Occipital lobe (tissue), 3 donors: ENCODE measurements at places on chromosomes 7 and 10.
A peak's percentile ranks its signal among the peaks of the same experiment; 100 is the strongest.

DNA sequence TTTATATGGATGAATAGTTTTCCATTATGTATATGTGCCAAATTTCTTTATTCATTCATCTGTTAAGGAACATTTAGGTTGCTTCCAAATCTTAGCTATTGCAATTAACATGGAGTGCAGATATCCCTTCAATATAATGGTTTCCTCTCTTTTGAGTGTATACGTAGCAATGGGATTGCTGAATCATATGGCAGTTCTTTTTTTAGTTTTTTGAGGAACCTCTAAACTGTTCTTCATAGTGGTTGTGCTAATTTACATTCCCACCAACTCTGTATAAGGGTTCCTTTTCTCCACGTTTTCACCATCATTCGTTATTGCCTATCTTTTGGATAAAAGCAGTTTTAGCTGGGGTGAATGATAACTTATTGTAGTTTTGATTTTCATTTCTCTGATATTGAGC is 46.5 kb downstream of the FAS start:
- DNase-seq: no peak

DNA sequence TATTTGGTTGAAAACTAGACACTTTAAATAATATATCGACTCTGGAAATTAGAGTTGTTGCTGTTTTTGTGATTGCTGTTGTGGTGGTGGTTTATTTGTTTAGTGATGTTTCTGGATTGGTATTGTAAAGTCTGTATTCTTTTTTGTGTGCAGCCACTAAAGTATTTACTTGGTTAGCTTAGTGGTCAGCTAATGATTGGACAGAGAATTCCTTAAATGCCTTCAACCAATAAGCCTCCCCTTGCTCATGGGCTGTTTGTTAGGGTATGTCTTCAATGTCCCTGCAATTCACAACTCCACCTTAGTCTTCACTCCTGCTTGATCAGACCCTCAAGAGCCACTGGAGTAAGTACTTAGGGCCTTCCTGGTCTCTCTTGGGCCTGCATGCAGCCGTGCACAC is 71.0 kb downstream of the PAXIP1 start:
- no peak for DNase-seq

DNA sequence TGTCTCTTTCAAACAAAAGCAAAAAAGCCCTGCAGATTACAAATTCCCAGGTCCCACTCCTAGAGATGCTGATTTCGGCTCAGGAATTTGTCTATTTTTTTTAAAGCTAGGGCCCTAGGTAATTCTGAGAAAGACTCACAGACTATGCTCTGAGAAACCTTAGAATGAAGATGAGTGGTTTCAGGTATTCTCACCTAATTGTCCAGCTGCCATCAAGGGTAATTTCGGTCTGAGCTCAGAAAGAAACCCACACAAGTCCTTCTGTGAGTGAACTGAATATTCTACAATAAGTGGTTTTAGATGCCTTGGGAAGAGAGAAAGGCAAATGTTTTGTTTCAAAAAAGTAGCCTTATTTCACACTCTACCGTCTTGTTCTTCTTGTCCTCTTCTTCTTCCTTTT is 45.7 kb downstream of the DCLRE1A start:
- DNase-seq: no peak

- DNase-seq: no peak
These were observed 333.8 kb downstream of the LRMDA start for GRCh38 chr10:75764974-75765788.

- DNase-seq: no peak
These were observed 288.2 kb downstream of the ADK start for GRCh38 chr10:74439213-74439612.

- peak; percentile 18 for DNase-seq
These were observed 326.4 kb downstream of the KCNMA1 start for GRCh38 chr10:77311186-77311585.

DNA sequence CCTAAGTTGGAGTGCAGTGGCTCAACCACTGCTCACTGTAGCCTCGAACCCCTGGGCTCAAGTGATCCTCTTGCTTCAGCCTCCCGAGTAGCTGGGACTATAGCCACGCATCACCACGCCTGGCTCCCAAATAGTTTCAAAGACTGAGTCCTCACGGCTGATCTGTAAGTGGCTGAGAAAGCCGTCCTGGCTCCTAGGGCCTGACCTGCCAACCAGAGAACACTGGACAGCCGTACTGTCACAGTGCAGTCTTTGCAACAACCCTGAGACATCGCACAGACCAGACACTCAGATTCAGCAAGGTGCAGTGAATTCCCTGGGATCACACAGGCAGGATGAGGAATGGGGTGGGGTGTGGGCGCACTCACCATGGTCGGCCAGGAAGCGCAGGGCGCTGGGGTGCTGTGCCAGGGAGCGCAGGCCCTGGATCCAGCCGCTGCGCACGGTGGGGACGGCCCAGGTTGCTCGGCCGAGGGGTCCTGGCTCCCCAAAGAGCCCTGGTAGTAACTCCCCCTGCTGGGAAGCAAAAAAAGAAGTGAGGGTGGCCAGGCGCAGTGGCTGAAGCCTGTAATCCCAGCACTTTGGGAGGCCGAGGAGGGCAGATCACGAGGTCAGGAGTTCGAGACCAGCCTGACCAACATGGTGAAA is 10.7 kb downstream of the BRAT1 start:
- no peak for DNase-seq

GRCh38 chr10:88077977-88078376 is 214.6 kb downstream of the PTEN start:
- DNase-seq: no peak

DNA sequence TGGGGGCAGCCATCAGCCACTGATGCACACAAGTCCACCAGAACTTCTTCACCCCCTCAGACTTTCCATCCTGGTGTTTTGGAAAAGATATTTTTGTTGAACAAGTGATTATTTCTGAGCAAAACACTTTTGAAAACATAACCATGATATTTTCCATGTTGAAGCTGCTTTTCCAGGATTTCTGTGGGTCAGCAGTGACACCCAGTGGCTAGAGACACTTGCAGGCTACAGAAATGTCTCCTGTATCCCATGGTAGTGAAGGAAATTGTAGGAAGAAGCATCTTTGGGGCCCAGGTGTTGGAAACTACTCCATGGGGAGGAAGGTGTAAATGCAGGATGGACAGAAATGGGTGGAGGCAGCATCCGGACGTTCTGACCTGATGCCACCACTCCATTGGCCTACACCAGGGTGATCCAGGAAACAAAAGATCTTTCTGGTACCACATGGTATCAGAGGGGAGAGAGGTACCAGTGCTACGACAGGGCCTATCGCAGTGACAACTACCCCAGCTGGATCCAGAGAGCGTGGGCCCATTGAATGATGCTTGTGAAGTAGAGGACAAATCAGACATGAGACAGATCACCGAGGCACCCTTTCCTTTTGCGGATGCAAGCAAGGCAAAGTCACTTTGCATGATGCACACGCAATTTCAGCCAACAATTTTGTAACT is 111.7 kb upstream of the COBL start:
- DNase-seq: no peak

- DNase-seq: no peak
These were observed 11.3 kb downstream of the GNAI1 start for GRCh38 chr7:80145780-80146422.

- no peak for DNase-seq
These were observed 19.7 kb downstream of the NUDCD3 start for GRCh38 chr7:44470628-44471245.

GRCh38 chr10:48287417-48288391 is 13.2 kb upstream of the FRMPD2 start:
- DNase-seq: no peak

GRCh38 chr7:23486002-23486773 is 15.9 kb upstream of the IGF2BP3 start:
- DNase-seq: no peak

DNA sequence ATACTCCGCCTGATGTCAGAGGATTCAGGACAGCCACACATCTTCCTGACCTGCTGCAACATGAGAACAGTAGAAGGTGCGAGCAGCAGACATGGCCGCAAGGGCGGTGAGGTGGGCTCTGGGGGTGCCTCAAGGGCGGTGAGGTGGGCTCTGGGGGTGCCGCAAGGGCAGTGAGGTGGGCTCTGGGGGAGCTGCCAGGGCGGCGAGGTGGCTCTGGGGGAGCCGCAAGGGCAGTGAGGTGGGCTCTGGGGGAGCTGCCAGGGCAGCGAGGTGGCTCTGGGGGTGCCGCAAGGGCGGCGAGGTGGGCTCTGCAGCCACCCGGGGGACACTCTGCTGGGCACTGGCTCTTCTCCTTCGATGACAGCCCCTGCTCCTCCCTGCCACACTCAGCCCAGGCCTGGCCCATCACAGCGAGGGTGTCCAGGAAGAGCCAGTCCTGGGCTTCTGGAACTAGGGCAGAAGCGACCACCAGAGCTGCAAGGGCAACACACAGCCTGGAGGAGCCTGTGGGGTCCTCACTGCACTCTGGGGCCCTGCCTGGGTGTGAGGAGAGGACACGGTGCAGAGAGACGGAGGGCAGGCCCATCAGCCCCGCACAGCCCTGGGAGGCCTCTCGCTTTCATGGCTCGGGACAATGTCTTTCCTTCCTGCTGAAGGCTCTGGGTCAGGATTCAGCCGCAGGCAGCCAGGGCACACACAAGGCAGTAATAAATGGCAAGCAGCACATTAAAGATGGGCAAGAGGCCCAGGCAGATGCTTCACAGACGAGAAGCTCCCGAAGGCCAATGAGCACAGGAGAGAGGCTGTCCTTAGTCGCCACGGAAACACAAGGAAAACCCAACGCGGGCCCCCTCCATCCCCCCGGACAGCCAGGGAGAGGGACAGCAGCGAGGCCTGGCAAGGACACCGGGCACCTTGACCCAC is 42.5 kb downstream of the STK32C start:
- no peak for DNase-seq

DNA sequence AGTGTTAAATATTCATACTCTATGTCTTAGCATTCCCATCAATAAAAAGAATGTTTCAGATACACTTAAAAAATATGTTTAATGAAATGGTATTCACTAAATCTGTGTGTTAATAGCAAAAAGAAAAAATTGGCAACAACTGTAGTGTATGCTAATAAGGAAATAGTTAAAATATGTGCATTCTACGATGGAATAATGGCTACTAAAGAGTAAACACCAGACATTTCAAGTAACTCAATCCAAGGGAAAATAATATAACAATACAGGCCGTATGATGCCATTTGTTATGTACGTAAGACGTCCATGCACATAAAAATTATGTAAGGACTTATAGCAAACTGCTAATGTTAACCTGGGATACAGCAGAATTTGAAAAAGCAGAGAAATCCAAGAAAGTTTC is 46.6 kb downstream of the MAD1L1 start:
- DNase-seq: no peak

DNA sequence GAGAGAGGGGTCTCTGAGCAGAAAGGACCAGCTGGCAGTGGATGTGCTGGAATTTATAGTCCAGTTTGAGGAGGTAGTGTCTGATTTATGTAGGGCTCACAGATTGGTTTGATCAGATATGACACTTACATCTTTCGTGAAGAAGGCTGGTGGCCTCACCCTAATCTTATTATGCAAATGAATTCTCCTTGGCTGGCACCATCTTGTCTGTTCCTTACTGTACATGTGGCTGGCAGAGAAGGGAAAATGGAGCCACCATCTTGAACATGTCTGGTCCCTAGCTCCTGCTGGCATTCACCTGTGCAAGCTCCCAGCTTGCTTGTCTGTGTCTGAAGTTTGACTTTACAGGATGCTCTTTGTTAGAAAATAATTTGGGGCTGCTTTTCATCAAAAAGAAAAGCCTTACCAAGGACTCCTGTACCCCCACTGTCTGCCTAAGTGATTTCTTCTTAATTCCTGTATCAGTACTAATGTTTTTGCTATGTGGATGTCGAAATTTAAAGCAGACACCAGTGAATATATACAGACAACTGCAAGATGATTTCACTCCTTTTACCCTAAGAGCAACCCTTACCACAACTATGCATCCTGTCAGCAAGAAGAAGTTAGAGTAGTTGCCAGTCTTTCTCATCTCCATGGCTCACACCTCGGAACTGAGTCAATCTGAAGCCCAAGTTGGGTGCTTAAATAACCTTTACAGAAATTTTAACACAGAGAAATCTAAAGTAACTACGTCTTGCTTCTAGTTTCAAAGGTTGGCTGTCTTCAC is 322.0 kb upstream of the SEMA3D start:
- no peak for DNase-seq

DNA sequence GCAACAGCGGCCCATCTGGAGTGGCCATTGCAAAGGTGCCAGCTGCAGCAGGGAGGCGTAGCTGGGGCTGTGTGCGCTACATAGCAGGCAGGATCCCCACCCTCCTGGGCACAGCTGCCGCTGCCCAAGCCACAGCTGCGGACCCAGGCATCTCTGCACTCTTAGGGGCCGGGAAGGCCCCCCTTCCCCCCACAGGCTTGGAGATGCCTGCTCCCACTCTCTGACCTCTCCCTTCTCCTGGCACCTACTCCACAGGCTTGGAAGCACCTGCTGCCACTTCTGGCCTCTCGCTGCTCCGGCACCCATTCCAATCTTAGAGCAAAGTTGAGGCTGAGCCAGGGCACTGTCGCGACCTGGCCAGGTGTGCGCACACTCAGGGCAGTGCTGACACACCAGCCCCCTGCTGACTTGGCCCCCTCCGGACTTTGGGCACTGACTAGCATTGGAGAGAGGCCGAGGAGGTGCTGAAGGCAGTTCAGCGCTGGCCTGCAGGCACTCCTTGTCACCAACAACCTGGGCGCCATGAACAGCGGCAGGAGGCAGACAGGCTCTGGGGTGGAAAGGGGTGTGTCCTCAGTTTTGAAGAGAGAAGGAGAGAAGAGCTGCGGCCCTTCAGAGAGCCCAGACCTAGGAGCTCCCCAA is 18.4 kb downstream of the RBM48 start:
- no peak for DNase-seq

DNA sequence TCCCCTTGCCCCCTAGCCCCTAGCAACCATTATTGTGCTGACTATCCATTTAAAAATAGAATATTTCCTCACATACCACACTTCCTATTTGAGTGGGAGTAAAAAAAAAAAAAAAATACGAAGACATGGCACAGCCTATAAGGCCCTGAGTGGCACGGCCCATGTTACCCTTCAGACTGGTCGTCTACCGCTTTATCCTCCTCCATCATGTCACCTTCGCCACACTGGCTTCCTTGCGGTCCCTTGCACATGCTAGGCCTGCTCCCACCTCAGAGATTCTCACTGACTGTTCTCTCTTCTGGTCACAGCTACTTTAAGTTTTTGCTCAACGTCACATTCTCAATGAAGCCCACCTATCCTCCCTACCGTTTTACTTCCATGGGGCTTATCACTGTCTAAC is 130.3 kb downstream of the ATE1 start:
- DNase-seq: no peak

GRCh38 chr7:7979558-7979957 is 11.0 kb downstream of the GLCCI1 start:
- no peak for DNase-seq

DNA sequence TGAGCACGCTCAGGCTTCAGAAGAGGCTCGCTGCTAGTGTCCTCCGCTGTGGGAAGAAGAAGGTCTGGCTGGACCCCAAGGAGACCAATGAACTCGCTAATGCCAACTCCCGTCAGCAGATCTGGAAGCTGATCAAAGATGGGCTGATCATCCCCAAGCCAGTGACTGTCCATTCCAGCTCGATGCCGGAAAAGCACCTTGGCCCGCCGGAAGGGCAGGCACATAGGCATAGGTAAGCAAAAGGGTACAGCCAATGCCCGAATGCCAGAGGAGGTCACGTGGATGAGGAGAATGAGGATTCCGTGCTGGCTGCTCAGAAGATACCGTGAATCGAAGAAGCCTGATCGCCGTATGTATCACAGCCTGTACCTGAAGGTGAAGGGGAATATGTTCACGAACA is 5.7 kb upstream of the PPP2R2D start:
- no peak for DNase-seq
